EL (cell line): ENCODE measurements at places on chromosomes 1 and 21.

GRCh38 chr1:53278298-53278725 lies 40.0 kb upstream of the MAGOH start:
- DNase-seq: peak; percentile 47

- peak; percentile 82 for DNase-seq
These were observed 1.7 kb upstream of the GADD45A start for GRCh38 chr1:67683316-67683715.

- DNase-seq: peak; percentile 35
These were observed 73.3 kb downstream of the MDM4 start for GRCh38 chr1:204589409-204590038.

DNA sequence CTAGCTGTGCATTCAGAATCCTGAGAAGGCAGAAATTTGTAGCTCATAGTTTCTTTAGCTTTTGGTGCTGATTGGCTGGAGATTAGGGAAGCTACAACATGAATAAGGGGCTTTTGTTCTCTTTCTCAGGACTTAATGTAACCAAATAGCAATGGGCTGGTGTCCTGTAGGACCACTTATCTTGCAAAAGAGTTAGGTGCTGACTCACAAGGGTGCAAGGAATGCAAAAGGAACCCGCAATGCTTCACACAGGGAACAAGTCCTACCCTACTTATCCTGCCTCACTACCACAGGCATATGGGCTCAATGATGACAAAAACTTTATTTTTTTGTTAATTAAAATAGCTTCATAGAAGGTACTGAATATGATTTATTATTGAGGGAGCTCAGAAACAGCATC lies 541.5 kb downstream of the AMY1C start:
- no peak for DNase-seq
